ENCODE measurements at places on chromosomes 3 and 15.

- DNase-seq, result no peak
Measured at GRCh38 chr15:100879464-100880138, at the start of gene ALDH1A3. Gene ALDH1A3 (plus strand): TSS chr15:100879831. CDS start chr15:100879908, 77 bp downstream.

- DNase-seq, result no peak
Measured at GRCh38 chr15:52262364-52262763, 33.2 kb downstream of the MYO5C start.

DNA sequence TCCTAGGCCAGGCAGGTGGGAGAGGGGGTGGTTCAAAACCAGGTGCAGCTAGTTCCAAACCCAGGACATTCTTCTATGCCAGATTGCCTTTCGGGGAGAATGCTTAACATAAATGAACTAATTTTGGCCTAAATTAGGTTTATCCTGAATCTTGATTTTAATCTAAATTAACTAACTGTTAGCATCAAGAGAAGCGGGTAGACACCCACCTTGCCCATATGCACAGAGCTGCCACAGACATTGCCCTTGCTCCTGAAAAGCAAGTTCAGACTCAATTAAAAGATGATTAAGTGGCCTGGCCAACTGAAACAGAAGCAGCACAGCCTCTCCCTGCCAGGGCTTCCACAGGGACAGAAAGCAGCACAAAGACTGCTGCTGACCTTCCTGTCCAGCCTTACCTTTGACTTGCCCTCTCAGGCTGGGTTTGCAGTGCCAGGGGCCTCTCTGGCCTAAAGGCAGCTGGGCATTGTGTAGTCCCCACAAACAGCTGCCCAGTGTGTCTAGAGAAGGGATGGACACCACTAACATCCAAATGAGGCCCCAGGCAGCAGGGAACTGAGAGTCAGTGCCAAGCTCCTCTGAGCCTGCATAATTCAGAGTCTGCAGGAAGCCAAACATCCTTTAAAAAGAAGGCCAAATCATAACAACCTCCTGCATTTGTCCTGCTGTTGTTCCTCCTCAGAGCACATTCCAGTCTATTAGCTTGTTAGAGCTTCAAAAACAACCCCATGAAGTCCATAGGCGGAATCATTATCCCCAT is 15.4 kb upstream of the OXTR start:
- DNase-seq, result no peak

DNA sequence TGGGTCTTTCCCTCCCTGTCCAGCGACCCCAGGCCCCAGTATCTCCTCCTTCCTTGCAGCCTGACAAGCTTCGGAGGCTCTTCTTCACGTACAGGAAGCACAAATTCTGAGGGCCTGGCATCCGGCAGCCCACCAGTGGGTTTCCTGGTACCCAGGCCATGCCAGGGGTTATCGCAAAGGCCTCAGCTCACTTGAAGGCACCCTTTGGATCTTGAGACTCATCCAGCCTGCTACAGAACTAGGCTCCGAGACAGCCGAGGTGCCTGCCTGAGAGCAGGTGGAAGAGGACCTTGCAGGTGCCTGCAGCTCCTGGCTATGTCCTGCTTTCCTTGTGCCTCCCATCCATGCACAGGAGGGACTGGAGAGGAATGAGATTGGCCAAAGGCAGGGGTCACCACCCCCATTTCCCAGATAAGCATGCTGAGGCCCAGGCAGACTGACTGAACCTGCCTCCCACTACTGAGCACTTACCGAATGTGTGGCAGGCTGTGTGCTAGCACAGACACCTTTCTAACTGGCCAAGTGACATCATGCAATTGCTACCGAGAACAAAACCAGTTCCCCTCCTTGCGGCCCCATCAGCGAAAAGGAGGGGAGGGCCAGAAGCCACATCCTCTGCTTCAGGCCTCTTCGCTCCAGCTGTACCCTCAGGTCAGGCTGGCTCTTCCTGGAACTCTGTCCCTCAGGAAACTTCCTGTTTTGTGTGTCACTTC is 11.2 kb downstream of the SH2D7 start:
- DNase-seq, result no peak

- no peak for DNase-seq
Measured at GRCh38 chr3:38317192-38317759, 29.3 kb upstream of the XYLB start.

All from NCI-H187 (cell line).